ENCODE measurements at places on chromosomes 11 and 22.

- no peak for DNase-seq
Measured at GRCh38 chr11:58628446-58628845, 6.0 kb downstream of the CNTF start.

- no peak for DNase-seq
Measured at GRCh38 chr11:29343465-29344333, 673.1 kb downstream of the KCNA4 start.

DNA sequence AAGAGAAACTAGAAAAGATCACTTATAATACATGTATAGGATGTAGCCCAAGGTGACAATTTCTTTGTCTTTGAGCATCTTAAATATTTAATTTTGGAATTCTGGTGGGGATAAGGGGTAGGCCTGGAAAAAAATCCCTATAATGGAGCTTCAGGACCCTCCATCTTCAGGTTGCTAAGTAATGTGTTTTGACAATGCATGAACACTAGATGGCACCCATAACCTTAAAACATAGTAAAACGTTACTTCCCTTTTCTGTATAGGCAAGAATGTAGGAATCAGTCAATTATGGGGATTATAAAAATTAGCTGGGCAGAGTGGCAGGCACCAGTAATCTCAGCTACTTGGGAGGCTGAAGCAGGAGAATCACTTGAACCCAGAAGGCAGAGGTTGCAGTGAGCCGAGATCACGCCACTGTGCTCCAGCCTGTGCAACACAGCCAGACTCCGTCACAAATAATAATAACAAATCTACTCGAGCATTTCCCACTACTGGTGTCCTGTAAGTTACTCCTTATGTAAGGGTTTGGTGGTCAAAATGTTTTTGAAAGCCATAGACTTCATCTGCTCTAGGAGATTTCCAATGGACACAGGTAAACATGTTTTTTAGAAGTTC, 541.9 kb upstream of the CCDC90B start:
- DNase-seq, result no peak

- no peak for DNase-seq
Measured at GRCh38 chr22:40748388-40749355, 69.4 kb downstream of the MCHR1 start.

DNA sequence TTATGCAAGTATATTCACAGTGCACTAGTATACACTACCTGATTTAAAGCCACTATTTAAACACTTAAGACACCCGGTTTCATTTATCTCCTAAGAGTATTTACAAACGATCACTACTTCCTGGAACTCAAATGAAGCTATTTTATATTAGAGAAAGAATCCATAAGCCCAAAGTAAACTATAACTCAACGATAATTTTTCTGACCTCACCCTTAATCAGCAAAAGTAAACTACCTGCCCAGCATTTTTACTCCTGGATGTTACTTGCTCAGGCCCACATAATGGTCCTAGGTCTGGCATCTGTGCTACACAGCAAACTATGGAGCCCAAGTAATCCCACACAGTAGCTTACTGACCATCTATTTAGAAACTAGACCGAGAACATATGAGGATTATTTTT, 33.4 kb downstream of the TSG101 start:
- no peak for DNase-seq

GRCh38 chr11:1252371-1253102, 29.7 kb downstream of the MUC5B start:
- no peak for DNase-seq

All from activated CD8-positive, alpha-beta memory T cell treated with anti-CD3 and anti-CD28 coated beads for 1 hour (primary cell).